ENCODE measurements at places on chromosomes 13 and 19.

DNA sequence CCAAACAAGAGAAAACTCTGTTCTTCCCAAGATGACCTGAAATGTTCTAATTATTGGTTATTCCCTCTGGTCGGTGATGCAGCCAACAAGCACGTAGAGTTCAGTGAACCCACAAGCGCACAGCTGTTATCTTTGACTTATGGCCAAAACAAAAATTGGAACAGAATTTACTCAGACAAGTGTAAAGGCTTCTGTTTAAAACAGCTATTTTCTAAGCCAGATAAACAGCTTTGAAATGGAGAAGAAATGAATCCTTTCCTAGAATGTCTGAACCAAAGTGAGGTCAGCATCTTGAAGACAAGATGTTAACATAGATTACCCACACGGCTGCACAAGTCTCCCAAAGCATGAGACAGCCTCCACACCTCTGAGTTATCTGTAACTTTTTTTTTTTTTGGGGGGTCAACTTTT is 669.2 kb downstream of the DIAPH3 start:
- no peak for DNase-seq

- no peak for DNase-seq
Measured at GRCh38 chr13:38135592-38135991, 214.1 kb upstream of the UFM1 start.

DNA sequence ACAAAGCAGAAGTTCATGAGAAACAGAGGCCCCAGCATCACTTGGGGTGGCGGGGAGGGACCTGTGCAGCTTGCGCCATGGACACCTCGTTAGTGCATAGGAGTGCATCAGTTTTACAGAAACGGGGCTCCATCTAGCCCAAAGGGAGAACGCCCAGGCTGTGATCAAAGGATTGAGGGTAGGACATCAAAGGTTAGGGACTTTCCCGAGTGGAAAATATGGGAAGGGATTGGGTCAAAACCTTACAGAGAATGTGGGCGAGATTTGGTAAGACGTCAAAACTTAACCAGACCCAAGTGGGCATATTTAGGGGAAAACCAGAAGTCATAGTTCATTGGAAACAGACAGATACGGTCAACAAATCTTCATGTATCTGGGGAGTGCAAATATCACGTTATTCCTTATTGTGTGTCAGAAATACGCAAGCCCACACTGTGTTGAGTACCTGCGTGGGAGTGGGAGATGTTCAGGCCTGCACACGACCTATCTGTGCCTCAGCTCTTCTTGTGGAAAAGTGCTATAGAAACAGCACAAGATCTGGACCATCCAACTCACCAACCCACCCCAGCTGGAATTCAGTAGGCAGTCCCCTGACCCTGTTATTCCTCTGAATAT is 9.4 kb upstream of the GRAMD1A start:
- no peak for DNase-seq

- DNase-seq, result no peak
Measured at GRCh38 chr13:111665691-111666095, 345.3 kb downstream of the TEX29 start.

GRCh38 chr19:5316138-5316537 is 24.5 kb downstream of the PTPRS start:
- DNase-seq, result no peak

- no peak for DNase-seq
Measured at GRCh38 chr13:106473154-106473553, 62.3 kb downstream of the EFNB2 start.

- no peak for DNase-seq
Measured at GRCh38 chr19:33472691-33473652, 48.6 kb downstream of the PEPD start.
